ENCODE measurements at places on chromosomes 7 and 10. TPM values are rescaled to one million over a fixed set of nuclear protein-coding genes. Genes with fewer than 3 reads are reported as not detected.

The AQP1 gene
- not detected for total RNA-seq

The GJD4 gene
- total RNA-seq, result not detected

The GPR85 gene
- total RNA-seq, result not detected

The IDI2 gene
- not detected for total RNA-seq

The CCDC126 gene
- total RNA-seq, result 6.3 TPM

The SPDYE17 gene
- total RNA-seq, result not detected

The PKD1L1 gene
- 0.08 TPM for total RNA-seq

The SHH gene
- 0.08 TPM for total RNA-seq

The AGK gene
- total RNA-seq, result 41.2 TPM

The PHKG1 gene
- total RNA-seq, result 1.7 TPM

The HHEX gene
- 0.13 TPM for total RNA-seq

The CXCL12 gene
- not detected for total RNA-seq

The ECHDC3 gene
- 1.4 TPM for total RNA-seq

The PRPS1L1 gene
- total RNA-seq, result not detected

The DGKI gene
- not detected for total RNA-seq

The CLDN3 gene
- total RNA-seq, result not detected

The SLC35B4 gene
- total RNA-seq, result 20.8 TPM

The DPYSL4 gene
- total RNA-seq, result 1.2 TPM

The GDF2 gene
- total RNA-seq, result not detected

The EIF5AL1 gene
- 0.53 TPM for total RNA-seq

The CFAP43 gene
- total RNA-seq, result 0.18 TPM

The SCART1 gene
- total RNA-seq, result 2.0 TPM

The GIMAP7 gene
- total RNA-seq, result 134 TPM

The CPA4 gene
- not detected for total RNA-seq

The GHRHR gene
- not detected for total RNA-seq

The SLC35G1 gene
- 3.1 TPM for total RNA-seq

The ITIH2 gene
- not detected for total RNA-seq

The MORN4 gene
- total RNA-seq, result 1.1 TPM

The FOXP2 gene
- total RNA-seq, result not detected

The CYP2C19 gene
- total RNA-seq, result not detected

The ETV1 gene
- 0.31 TPM for total RNA-seq

The RSPH10B2 gene
- total RNA-seq, result 0.63 TPM

The UBN2 gene
- total RNA-seq, result 10.2 TPM

The HOXA1 gene
- 0.89 TPM for total RNA-seq

The ITPRID1 gene
- total RNA-seq, result not detected

The PRRT4 gene
- 0.16 TPM for total RNA-seq

The CRHR2 gene
- not detected for total RNA-seq

The NOD1 gene
- 25.2 TPM for total RNA-seq

The ZCCHC24 gene
- 1.8 TPM for total RNA-seq

The CREB5 gene
- total RNA-seq, result not detected

The OR2A5 gene
- not detected for total RNA-seq

The ZMIZ1 gene
- total RNA-seq, result 40.6 TPM

The UCN3 gene
- total RNA-seq, result not detected

The TAF5 gene
- total RNA-seq, result 14.5 TPM

The PDZD7 gene
- 0.50 TPM for total RNA-seq

The PDZD8 gene
- total RNA-seq, result 11.2 TPM

The VWC2 gene
- total RNA-seq, result not detected

The UPK3BL2 gene
- 24.1 TPM for total RNA-seq

The IL6 gene
- not detected for total RNA-seq

The ACTR1A gene
- total RNA-seq, result 75.8 TPM

The EPO gene
- total RNA-seq, result not detected

The DEPP1 gene
- total RNA-seq, result not detected

The DDC gene
- total RNA-seq, result not detected

The CLEC5A gene
- not detected for total RNA-seq

The HMX3 gene
- total RNA-seq, result not detected

The CCDC3 gene
- total RNA-seq, result not detected

The PMS2 gene
- 21.1 TPM for total RNA-seq

The AKR1D1 gene
- not detected for total RNA-seq

The SGCE gene
- total RNA-seq, result not detected

The ZNF467 gene
- 0.08 TPM for total RNA-seq
